ENCODE measurements at places on chromosomes 16 and 17. TPM values are rescaled to one million over a fixed set of nuclear protein-coding genes. Genes with fewer than 3 reads are reported as not detected.

GRCh38 chr17:19321481-19322128, 40.9 kb downstream of the B9D1 start:
- DNase-seq: no peak

GRCh38 chr17:12759090-12759489, 30.2 kb upstream of the ARHGAP44 start:
- no peak for DNase-seq

- DNase-seq: no peak
These were observed 101.4 kb upstream of the HSBP1 start for GRCh38 chr16:83706394-83706793.

Gene ARHGDIG
- polyA plus RNA-seq: 2.5 TPM

GRCh38 chr17:35016369-35016768, 36.1 kb downstream of the LIG3 start:
- no peak for DNase-seq

DNA sequence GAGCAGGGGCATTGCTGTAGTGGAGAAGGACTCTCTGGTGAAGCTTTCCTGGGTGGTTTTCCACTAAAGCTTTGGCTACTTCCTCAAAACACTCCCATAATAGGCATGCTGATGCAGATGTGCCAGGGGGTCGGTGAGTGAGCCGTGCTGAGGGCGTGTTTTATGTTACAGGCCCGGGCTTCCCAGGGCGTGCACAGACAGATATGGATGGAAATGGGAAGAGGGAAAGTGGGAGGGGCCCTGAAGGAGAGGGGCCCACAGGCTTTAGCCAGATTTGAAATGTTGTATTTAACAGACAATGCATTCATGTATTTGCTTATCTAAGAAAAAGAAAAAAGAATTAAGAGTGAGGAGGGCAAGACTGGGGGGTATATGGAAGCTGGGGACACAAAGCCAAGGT, 56.3 kb downstream of the IL21R start:
- no peak for DNase-seq

- DNase-seq: no peak
These were observed 34.4 kb downstream of the CMIP start for GRCh38 chr16:81478876-81479511.

GRCh38 chr17:82297280-82297713, 20.1 kb downstream of the CD7 start:
- DNase-seq: no peak

DNA sequence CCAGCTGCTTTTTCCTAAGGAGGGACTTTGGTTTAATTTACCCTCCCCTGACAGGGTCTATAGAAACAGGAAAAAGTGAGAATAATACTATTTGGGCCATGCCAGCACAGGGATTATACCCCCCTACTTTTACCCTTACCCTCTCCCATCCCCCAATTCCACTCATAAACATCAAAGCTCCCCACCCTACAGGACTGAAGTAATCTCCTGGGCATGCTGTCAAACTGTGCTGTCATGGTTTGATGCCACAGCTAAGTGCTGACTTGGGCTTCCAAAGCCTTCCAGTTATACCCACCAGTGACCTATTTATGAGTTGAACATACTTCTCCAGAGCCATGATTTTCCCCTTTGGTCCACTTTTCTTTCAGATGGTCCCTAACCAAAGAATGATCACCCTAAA, 12.8 kb downstream of the PHF12 start:
- DNase-seq: no peak

Gene CCL1
- polyA plus RNA-seq: not detected

GRCh38 chr16:61957075-61957855, 79.0 kb downstream of the CDH8 start:
- DNase-seq: no peak

Gene CHD9
- 66.6 TPM for polyA plus RNA-seq

GRCh38 chr16:78639775-78640174, 540.3 kb downstream of the WWOX start:
- no peak for DNase-seq

- no peak for DNase-seq
These were observed 38.1 kb upstream of the VPS4A start for GRCh38 chr16:69273009-69273408.

DNA sequence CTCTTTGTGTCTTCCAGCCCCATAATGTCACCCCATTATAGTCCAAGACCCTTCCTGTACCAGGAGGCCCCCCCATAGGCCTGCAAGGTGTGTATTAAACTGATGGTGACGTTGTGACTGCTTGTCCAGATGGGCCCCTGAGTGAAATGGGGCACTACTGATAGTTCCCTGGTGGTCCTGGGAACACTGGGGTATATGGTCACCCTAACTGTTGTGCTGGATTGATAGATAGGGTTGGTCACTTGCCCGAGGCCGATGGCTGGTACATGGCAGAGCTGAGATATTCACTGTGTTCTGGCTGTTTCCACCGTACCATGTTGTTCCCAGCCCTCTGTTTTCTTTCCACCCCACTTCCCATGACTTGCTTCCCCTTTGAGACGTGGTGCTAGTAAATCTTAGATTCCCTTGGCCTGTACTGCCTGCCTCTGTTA, 4.3 kb downstream of the CNP start:
- DNase-seq: no peak

DNA sequence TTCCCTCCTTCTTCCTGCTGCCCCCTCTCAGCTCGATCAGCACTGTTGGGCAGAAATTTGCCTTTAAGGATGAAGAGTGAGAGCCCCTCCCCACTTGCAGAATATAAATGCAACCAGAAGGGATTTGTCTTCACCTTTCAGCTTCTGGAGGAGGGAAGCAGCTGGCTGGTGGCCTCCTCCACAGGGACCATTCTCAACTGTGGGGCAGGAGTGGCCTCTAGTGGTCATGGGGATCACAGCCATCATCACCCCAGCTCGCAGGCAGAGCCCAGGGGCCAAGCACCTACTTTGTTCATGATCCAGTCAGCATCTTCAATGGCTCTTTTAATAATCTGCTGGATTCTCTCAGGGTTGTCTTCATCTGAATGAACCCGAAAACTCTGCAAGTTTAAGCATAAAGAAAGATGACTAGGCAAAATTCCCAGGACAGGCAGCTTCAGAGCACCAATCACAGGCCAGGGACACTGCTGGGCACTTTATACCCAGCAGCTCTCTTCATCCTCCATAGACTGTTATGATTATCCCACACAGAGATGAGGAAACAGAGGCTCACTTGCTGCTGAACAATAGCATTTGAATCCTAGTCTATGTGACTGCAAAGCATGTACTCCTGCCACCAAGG, 13.1 kb downstream of the LYRM9 start:
- no peak for DNase-seq

GRCh38 chr17:58136669-58137279, 11.4 kb upstream of the OR4D1 start:
- no peak for DNase-seq

GRCh38 chr17:2075336-2076086, 20.6 kb downstream of the HIC1 start:
- DNase-seq: no peak

DNA sequence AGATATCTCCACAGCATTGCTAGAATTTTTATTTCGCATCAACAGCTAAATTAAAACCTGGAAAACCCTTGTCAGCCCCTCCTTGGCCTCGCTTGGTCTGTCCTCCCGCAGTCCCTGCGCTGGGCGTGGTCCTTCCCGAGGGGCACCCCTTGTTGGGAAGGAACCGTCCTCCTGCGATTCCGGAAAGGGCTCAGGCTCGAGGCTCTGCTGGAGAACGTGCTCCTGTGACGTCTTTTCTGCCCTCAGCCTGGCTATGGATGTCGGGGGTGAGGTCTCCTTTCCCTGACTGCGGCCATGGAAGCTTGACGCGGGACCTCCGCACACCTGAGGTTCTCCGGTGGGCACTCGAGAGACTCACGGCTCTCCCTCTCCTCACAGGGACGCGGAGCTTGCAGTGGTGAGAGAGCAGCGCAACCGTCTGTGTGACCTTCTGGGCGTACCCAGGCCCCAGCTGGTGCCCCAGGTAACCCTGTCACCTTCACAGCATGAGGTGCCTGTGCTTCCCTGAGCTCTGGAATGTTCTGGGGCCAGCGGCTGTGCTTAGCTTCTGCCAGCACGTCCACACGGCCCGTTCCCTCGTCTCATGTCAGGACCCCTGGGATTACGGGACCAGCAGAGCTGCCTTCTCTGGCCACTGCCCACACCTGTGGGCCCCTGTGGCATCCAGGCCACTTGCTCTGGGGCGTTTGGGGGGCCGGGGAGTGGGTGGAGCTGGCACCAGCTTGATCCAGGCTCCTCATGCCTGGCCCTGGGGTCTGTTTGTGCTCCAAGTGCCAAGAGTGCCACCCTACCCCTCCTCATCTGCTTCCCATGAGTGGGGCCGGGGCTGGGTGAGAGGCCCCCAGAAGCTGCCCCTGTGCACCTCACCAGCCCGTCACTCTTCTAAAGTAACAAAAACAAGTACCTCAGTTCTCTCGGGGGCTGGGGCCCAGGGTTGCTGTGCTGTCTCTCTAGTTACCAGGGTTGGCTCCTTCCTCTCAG, 101.5 kb upstream of the ZNF750 start:
- no peak for DNase-seq

DNA sequence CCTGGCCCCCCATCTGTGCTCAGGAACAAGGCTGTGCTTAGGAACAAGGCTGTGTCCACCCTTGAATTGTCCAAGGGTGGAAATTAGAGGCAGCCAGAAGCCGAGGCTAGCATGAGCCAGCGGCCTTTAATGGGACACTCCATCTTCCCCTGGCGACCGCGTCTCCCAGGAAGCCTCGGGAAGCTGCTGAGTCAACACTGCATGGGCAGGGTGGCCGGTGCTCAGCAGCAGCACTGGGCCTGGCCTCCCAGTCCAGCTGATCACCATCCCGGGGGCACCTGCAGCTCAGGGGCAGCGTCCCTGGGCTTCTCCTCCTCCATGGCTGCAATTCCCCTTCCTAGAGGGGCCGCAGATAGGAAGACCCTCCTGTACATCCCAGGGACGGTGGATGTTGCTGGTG, 180.8 kb downstream of the ENGASE start:
- DNase-seq: no peak

DNA sequence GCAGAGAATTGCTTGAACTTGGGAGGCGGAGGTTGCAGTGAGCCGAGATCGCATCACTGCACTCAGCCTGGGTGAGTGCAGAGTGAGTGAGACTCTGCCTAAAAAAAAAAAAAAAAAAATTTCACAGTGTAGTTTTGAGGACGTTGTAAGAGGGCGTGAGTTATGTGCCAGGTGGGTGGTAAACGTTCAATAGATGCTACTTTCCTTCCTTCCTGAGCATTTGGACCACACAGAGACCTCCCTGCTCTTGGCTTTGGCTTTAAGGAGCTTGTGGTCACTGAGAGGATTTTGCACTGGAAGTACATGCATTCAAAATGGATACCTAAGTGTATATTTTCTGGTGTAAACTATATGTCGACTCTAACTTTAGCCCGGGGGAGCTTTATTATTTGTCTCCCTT, 30.5 kb downstream of the SOST start:
- no peak for DNase-seq

DNA sequence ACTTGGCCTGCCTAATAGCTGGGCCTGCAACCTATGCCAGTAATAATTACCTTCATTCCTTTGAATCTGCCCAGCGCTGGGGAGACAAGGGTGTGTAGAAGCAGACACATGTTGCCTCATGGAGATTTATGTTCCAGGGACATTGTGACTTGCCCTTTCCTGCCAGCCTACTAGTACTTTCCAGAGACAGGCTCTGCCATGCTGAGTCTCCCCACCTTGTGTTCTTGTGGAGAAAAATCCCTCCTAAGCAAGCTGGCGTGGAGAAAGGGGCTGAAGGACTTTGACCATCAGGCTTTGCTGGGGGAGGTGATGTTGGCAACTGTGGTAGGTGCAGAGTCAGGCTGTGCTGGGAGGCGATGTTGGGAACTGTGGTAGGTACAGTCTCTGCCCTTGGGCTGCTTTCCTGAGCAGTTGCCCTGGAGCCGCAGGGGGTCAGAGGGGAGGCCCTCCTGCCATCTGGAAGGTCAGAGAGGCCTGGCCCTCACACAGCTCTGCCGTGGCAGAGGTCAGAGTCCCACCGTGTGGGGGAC, 4.0 kb downstream of the KSR1 start:
- DNase-seq: no peak

- no peak for DNase-seq
These were observed 20.7 kb upstream of the BCAR1 start for GRCh38 chr16:75272097-75272551.

DNA sequence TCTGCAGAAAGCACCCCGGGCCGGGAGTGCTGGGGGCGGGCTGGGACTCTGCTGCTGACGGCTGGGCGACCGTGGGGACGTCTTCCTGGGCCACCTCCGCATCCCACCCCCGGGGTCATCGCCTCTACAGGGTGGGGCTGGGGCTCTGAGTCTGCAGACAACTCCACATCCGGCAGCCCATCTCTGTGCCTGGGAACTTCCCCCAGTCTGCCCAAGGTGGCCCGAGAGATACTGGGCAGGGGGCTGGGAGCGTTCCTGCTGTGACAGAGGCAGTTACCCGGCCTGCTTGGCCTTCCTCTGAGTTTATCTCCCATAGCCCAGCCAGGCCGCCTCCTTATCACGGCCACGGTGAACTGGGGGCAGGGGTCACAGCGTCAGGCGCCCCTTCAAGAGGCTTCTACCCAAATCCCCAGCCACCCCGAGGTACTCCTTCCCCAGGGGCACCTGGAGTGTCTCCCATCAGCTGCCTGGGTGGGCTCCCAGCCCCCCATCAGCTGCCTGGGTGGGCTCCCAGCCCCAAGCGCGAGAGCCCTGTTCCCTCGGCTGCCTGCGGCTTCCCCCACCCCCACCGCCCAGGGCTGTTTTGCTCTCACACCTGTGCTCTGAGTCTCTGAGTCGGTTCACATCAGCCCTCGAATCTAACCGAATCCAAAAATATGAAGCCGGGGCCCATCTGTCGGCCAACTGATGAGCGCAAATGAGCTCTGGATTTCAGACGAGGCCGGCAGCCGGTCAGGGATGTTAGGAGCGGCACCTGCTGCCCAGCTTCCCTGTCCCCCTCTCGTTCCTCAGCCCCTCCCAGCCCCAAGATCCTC, 15.6 kb upstream of the CBFA2T3 start:
- DNase-seq: no peak

Gene NPIPA8
- polyA plus RNA-seq: 104 TPM

Gene ITGAL
- polyA plus RNA-seq: 2.0 TPM

GRCh38 chr16:11580451-11581086, 6.2 kb downstream of the LITAF start:
- DNase-seq: no peak

- no peak for DNase-seq
These were observed 229.6 kb downstream of the MRTFB start for GRCh38 chr16:14300705-14301168.

- no peak for DNase-seq
These were observed 83.7 kb downstream of the ITFG1 start for GRCh38 chr16:47377154-47377553.

Gene PRPF8
- polyA plus RNA-seq: 325 TPM

DNA sequence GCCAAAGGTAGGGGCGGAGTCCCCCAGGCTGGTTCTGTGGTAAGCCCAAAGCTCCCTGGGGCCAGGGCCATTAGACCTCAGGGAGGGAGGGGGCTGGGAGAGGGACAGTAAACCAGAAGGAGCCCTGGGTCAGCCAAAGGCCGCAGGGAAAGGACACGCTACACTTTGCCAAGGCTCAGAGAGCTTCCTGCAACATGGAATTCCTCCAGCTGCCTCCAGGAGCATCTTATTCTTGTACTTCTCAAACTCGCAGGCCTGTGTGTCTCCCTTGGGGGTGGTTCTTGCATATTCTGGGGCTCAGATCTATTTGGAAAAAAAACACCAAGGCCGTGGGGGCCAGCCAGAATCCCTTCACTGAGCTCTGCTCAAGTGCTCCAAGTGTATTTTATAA, 25.1 kb downstream of the AKAP1 start:
- no peak for DNase-seq
